ENCODE measurements at places on chromosomes 16 and 17.

- DNase-seq, result no peak
Observed at GRCh38 chr17:80071116-80071841, 30.1 kb upstream of the GAA start.

DNA sequence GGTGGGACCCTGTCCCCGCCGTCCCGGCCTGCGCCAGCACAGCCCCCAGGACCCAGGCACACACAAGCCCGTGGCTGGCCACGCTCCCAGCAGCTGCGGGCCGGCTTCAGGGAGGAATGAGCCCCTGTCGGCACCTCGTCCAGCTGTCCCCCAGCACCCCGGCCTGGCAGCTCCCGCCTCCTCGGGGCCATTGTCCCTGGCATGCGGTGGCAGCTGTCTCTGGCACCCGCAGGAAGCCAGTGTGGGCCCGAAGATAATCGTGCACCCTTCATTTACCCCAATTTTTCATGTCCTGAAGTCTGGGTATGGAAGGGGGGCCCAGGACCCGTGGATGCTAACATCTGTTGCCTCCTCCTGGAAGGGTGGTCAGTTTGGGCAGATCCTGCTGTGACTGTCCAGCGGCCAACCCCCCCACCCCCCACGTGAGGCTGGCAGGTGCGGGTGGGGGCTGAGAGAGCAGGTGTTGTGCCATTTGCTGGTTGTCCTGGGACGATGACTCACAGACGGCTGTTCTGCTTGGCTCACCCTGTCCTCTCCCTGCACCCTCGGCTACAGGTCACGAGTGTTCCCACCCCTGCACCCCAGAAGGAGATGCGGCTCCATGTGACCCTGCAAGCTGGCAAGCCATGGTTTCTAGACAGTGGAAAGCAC is 4.0 kb upstream of the LMF1 start:
- no peak for DNase-seq

GRCh38 chr16:71882505-71883167 is 1.3 kb downstream of the ZNF821 start:
- DNase-seq, result no peak

DNA sequence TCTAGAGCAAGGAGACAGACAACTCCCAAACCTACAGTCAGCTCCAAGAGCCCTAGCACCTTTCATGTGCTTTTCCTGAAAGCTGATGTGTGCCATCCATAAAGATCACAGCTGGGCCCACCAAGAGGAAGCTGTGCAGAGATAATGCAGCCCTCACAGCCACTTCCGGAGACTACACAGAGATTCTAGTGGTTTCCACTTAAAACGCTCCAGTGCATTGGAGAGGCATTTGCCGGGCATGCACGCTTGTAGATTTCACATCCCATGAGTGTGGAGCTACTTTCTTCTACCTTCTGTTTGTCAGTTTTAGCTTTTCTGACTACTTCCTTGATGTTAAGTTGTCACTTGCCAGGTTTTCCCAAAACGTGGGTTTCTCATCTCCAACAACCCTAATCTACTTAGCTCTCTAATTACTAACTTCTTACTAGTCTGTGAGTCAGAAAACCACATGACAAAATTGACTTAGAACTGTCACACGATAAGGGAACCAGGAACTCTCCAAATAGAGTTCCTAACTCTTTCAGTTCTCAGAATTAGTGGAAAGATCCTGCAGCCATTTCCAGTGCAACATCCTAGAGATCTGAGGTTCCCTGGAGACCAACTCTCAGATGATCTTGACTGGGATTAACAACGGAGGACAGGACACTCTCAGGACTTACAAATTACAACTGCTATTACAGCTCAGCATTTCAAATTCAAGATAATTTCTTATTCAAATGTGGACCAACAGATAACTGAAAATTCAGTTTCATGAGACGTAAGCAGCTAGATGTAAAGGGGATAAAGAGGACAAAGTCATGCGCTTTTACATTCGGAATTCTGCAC is 28.6 kb downstream of the PMP22 start:
- DNase-seq, result no peak

DNA sequence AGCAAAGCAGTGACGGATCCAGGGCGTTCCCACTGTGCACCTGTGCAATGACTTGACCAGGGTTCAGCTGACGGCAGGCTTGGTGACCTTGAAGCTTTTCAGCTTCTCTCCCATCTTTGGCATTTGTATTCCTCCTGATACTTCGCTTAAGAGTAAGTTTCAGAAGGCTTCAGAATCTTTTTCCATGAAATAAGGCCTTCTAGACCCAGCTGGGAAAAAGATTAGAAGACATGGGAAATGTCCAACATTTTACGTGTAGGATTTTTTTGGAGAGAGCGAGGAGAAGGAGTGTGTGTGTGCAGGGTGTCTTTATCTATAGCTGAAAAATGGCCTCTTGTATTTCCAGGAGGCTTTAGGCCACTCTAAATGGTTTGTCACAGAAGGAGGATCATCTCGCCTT is 104.1 kb downstream of the BANP start:
- no peak for DNase-seq

DNA sequence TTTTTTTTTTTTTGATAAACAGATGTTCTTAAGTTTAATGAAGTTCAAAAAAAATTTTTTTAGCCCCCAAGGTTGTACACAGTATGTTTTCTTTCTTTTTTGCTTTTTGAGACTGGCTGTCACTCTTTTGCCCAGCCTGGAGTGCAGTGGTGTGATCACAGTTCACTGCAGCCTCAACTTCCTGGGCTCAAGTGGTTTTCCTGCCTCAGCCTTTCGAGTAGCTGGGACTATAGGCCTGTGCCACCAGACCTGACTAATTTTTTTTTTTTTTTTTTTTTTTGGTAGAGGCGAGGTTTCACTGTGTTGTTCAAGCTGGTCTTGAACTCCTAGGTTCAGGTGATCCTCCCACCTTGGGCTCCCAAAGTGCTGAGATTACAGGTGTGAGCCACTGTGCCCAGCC is 12.8 kb downstream of the ITGAE start:
- DNase-seq, result no peak

GRCh38 chr16:17072104-17072503 is 398.7 kb downstream of the XYLT1 start:
- DNase-seq, result no peak

DNA sequence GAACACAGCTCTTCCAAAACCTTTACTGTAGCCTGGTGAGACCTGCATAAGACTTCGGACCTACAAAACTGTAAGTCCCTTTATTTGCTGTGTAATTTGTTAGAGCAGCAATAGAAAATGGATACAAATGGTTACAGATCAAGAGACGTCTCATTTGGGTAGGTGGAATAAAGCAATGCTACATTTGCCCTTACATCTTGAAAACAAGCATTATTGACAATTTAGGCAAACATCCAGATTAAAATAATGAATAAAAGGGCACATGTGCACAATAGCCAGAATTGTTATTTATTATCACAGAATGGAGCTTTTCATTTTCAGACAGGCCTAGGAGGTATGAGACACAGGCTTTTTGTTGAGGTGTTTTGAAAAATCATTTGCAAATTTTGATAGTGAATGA is 222.2 kb upstream of the CPHXL start:
- no peak for DNase-seq

DNA sequence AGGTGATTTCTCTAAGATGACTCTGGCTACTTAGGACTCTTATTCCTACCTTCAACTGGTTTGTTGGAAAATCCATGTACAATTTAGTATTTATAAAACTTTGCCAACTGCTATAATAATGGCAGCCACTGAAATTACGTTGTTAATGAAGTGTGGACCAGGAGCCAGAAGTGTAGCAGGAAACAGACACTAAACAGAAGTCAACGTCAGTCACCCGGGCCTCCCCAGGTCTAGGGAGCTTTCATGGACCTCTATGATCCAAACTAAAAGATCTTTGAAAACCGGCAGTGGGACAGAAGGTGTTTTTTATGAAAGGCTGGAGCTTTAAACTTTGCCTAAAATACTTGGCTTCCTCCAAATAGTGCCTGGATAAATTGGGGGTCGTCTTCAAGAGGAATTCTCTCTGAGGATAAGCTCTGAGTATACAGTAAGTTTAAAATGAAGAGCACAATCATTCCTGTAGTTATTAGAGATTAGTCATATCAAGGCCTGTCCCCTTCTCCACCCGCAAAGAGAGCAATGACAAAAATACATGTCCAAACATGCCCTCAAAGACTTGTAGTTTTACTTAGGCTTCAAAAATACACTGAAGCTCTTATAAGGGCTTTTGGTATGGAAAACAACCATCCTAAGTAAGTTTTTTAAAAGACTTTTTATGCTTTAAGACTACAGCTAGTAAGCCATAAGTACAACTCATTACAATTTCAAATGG is 34.6 kb downstream of the DCUN1D3 start:
- DNase-seq, result no peak

DNA sequence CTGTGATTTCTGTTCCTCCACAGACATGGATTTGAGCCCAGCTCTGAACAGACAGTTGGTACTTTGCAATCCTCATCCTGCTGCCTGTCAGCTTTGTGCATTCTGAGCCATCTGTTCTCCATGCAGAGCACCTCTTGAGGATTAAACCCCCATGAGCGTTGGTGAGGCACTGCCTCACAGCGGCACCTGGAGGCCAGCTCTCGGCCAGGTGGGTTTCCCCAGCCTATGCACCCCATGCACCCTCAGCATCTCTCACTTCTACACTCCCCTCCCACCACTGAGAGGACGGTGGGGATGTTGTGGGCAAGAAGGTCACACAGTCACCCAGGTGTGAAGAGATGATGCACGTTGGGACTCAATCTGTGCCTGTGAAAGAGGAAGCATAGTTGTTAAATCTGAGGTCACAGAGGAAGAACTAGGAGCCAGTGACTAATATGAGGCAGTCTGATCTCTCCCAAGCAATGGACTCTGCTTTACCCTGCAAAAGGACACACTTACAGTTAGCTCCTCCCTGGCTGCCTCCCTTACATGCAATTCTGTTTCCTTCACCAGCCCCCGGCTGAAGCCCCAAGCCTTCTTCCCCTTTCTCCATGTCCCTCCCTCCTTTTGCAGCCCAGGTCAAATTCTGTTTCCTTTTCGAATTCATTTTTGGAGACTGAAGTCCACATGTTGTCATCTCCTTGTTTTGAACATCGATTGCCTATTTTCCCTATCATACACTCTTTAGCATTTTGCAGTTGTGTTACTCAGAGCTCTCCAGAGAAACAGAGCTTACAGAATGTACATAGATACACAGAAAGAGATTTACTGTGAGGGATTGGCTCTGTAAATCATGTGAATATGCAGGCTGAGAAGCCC is 58.5 kb downstream of the HS3ST3B1 start:
- DNase-seq, result peak; percentile 9

- DNase-seq, result no peak
Observed at GRCh38 chr16:4415538-4416199, 727 bp downstream of the CORO7 start.

- DNase-seq, result no peak
Observed at GRCh38 chr16:29009050-29009837, 24.4 kb downstream of the LAT start.

GRCh38 chr17:67636834-67637520 is 80.8 kb upstream of the NOL11 start:
- no peak for DNase-seq

DNA sequence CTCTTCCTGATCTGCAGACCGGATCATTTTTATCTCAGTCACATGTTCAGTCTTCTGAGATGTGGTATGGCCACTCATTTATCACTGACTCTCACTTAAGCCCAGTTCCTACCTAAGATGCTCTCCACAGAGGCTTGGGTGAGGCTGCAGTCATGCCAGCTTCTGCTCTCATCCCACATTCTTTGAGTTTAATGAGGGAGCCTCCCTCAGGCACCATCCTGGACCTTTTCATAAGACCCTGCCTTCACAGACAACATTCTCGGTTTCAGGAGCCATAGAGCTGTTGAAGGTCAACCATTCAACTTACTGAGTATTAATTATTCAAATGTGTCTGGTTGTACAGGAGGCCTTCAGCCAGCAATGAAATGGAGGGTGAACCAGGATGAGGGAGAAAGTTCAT is 23.6 kb upstream of the HNF1B start:
- DNase-seq, result no peak

DNA sequence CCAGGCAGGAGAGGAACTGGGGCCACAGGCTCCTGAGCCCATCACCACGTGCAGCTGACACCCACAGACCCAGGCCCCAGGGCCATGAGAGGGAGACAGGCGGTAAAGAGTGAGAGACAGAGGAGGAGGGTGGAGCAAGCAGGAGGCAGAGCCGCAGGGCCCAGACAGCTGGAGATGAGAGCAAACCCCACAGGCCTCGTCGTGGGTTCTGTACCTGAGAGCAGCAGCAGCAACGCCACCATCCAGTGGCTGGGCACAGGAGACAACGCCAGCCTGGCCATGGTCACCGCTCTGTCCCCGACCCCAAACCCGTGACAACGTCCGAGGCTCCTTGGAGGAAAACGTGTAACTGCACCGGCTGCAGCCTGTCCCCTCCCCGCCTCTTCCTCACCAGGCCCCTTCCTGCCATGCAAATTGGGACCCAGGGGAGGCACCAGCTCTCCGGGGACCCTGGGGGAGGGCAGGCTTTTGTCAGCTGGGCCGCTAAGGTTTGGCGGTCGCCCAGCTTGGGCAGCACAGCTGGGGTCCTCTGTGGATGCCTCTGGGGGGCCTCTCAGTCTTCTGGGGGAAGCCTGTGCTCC is at the start of gene CD79B:
CD79B (minus strand) TSS at position 351 of the 581 bp plus-strand sequence; CDS start at position 281, 70 bp downstream.
- no peak for DNase-seq

DNA sequence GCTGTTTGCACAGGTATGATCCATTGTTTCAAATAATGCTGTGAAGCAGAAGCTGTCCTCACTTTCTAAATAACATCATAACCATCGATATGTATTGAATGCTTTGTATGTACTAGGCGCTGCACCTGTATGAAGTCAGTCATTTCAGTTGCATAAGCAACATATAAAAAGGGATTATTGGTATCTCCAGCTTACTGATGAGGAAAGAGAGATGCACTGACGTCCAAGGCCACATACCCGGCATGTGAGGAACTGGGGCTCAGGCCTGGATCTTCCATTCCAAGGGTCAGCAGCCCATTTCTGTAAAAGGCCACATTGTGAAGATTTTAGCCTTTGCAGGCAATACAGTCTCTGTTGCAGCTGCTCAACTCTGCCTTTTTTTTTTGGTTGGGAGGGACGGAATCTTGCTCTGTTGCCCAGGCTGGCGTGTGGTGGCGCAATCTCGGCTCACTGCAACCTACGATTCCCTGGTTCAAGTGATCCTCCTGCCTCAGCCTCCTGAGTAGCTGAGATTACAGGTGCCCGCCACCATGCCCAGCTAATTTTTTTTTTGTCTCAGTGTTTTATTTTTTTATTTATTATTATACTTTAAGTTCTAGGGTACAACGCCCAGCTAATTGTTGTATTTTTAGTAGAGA is 244.7 kb downstream of the MRTFB start:
- no peak for DNase-seq

GRCh38 chr16:86170720-86171119 is 271.8 kb downstream of the IRF8 start:
- DNase-seq, result no peak
